ENCODE measurements at places on chromosomes 7 and 10.

DNA sequence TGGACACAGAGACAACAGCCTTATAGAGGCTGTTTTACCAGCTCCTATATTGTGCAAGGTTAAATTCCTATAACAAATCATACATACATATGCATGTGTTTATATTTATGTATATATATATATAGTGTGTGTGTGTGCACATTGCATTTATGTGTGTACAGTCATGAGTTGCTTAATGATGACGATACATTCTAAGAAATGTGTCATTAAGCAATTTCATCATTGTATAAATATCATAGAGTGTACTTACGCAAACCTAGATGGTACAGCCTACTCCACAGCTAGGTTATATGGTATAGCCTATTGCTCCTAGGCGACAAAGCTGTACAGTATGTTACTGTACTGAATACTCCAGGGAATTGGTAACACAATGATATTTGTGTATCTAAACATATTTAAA lies 30.1 kb upstream of the TNKS2 start:
- no peak for DNase-seq

DNA sequence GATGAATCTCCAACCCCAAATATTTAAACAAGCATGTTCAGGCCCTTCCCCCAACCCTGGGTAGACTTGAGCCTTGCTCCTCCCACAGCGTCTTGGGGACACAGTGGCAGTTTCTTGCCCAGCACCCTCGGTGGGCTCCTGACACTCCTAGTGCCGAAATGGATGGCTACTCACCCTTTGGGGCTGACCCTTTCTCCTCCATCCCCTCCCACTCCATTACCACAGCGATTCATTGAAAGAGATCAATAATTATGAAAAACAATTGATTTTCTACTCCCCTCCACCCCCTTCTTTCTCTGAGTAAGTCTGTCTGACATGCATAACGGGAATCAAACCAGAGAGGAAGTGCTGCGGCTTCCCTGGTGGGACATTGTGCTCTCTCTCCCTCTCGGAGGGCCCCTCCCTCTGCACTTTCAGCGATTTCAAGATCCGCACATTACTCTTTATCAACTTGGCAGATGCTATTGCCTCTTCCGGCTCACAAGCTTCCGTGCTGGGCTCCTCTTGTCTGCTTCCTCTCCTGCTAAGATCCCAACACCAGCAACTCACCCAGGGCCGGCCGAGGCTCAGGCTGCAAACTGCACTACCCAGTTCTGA lies 79.0 kb upstream of the PLXNA4 start:
- peak; percentile 27 for DNase-seq

DNA sequence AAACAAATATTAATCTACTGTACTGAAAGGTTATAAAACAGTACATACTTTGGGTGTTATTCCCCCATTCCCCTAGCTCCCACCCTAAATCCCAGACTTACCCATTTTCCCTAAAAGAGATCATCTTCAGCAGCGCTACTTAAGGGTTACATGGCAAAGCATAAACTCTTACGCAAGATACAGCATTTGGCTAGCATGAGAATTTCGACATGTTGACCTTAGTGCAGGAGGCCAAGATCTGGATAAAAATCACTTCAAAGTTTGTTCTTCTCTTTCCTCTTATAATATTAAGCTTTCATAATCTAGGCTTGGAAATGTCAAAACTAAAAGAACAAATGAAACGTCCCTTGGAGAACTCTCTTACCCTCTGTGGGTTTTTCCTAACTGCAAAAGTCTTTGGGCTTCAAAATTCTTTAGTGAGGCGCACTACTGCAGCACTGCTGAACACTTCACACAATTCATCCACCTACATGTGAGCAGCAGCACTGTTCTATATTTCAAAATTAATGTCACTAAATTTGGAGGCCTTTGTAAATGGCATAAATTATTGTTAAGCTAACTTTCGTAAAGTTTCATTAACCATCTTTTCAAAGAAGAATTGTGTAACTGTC lies 59.5 kb upstream of the PDLIM1 start:
- DNase-seq = no peak

- no peak for DNase-seq
These were observed 445.4 kb downstream of the GATA3 start for GRCh38 chr10:8499752-8500390.

- no peak for DNase-seq
These were observed 13.1 kb upstream of the CUX1 start for GRCh38 chr7:101804088-101804963.

DNA sequence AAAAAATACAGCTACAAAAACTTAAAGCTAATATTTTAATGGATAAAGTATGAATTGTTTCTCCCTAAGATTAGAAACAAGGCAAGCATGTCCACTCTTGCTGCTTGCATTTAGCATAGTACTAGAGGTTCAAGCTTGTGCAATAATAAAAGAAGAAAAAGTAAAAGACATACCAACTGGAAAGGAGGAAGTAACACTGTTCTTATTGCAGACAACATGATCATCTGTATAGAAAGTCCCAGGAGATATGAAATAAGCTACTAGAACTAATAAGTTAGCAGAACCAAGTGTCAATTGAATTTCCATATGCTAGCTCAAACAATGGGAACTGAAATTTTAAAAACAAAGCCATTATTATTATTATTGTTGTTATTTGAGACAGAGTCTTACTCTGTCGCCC lies 20.0 kb upstream of the RABGEF1 start:
- no peak for DNase-seq

- no peak for DNase-seq
These were observed 64.3 kb downstream of the MGMT start for GRCh38 chr10:129531195-129531968.

GRCh38 chr10:128017822-128018221 lies 108.4 kb downstream of the MKI67 start:
- no peak for DNase-seq

- peak; percentile 22 for DNase-seq
These were observed 10.4 kb upstream of the FGFR2 start for GRCh38 chr10:121608469-121609190.

DNA sequence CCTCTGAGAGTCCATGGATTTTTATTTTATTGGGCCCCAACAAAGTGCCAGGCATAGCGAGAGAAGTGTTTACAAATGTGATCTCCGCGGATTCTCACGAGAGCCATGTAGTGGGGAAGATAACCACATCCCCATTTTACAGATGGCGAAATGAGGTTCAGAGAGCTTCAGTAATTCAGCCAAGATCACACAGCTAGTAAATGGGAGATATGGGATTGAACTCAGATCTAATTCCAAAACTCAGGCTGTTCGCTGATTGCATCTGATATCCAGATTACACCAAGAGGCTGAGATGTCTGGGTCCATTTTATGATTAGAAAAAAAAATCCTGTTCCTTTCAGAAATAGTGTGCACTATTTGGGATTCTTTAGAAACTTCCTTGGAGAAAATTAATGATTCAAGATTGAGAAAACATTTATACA lies 1.3 kb downstream of the FAS start:
- no peak for DNase-seq

DNA sequence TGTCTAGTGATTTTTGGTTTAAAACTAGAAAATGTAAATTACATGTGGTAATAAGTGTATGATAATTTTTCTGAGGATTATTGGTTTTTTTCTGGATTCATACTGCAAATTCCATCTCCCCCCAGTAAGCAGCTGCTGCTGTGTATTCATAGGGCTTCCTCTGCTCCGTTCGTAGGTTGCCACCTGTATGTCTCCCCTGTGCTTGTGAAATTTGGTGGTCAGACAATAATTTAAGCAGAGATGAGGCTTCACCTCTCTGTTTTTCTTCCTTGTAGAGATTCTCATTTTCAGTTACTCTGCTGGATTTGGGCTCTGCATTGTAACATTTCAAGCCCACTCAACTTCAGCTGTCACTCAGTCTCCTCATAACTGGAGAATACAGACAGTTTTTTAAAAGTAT lies 50.9 kb downstream of the FOXI2 start:
- no peak for DNase-seq

- no peak for DNase-seq
These were observed 180.0 kb upstream of the ANK3 start for GRCh38 chr10:60569681-60570080.

GRCh38 chr7:102400360-102400759 lies 4.2 kb downstream of the PRKRIP1 start:
- no peak for DNase-seq

- DNase-seq = no peak
These were observed 90.9 kb downstream of the COL26A1 start for GRCh38 chr7:101453617-101454016.

- no peak for DNase-seq
These were observed 31.4 kb downstream of the PARP12 start for GRCh38 chr7:140031364-140031763.

DNA sequence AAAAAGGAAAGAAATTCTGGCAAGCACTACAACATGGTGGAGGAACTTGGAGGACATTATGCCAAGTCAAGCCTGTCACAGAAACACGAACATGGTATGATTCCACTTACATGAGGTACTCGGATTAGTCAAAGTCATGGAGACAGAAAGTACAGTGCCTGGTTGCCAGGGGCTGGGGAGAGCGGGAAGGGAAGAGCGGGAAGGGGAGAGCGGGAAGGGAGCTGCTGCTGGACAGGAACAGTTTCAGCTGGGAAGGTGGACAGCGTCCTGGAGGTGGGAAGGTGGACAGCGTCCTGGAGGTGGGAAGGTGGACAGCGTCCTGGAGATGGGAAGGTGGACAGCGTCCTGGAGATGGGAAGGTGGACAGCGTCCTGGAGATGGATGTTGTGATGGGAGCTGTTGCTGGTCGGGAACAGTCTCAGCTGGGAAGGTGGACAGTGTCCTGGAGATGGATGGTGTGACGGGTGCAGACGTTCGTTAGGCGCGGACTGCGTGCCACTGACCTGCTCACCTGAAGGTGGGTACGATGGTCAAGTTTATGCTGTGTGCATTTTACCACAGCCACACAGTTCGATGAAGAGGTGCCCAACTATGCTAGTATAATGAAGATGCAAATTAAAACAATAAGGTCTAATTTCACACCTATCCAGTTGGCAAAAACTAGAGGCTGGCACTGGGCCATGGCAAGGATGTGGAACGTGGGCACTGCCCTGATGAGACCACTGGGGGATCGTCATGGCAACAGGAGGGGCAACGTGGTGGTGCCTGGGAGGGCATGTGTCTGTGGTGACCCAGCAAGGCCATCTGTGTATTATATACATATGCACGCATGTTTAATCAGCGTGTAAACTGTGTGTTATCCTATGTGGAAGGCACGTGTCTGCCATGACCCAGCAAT lies 103.8 kb downstream of the NKX6-2 start:
- no peak for DNase-seq

GRCh38 chr10:34260904-34261303 lies 554.2 kb downstream of the PARD3 start:
- no peak for DNase-seq

DNA sequence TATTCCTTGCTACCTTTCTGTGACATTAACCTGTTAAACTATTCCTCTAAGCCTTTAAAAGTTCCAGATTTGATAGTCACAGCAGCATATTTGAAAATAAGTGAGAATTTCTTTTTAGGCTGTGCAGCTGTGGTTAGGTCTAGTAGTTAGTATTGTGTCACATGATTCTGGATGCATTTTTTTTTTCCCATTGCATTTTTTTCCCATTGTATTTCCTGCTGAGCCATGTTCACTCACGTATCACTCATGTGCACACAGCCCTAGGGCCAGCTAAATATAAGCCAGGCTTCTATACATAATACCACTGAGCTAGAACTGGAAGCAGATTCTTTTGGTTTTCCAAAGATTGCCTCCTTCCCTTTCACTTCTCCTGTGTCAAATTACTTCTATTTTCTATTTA lies 37.4 kb downstream of the DNAJC9 start:
- no peak for DNase-seq

DNA sequence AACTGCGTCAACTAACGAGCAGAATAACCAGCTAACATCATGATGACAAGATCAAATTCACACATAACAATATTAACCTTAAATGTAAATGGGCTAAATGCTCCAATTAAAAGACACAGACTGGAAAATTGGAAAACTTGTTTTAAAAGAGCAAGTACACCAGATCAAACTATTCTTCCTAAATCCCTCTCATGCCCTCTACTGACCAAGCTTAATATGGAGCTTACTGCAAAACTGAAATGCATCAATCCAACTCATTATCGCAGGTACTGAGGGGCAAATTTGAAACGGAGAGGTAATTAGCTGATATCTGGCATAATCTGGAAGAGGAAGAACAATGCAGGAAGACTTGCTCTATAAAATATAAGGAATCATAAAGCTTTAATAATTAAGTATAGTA lies 1223.8 kb downstream of the NXPH1 start:
- DNase-seq = no peak

GRCh38 chr7:158710651-158711102 lies 6.1 kb upstream of the NCAPG2 start:
- no peak for DNase-seq

DNA sequence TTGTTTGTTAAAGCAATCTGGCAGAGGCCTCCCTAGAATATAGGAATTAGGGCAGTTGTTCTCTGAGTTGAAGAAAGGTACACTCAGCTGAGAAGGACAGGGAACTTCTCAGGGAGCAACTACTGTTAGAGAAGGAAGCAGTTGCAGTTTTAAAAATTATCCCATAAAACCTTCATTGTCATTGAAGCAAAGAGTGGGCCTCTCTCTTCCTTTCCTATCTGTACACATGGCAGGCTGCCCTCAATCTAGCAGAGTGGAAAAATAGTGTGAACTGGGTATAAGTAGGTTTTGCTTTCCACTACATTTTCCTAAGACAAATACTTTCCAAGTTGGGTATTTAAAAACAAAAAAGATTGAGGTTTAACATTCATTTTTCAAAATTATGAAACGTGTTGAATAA lies 236.7 kb upstream of the KLF14 start:
- no peak for DNase-seq

DNA sequence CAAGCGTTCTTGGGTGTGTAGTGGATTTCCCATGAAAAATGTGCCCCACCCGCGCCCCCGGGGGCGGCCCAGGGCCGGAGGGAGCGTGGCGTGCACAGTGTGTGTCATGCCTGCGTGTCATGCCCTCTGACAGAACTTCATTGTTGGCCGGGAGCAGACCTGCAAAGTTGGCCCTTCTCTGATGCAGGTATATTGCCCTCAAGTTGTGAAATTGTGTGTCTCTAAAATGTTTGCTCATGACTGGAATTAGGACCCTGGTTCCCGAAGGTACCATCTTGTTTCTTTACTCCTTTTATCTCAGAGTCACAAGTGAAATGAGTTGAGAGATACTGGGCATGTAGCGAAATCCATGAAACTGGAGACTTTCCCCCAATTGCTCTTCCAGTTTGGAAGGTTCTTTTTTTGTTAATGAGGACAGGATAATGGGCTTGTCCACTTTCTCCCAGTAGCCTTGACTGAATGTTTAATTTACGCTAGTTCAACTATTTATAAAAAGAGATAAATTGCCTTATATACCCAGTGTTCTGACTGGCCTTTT lies 26.2 kb downstream of the ADK start:
- DNase-seq = peak; percentile 35

DNA sequence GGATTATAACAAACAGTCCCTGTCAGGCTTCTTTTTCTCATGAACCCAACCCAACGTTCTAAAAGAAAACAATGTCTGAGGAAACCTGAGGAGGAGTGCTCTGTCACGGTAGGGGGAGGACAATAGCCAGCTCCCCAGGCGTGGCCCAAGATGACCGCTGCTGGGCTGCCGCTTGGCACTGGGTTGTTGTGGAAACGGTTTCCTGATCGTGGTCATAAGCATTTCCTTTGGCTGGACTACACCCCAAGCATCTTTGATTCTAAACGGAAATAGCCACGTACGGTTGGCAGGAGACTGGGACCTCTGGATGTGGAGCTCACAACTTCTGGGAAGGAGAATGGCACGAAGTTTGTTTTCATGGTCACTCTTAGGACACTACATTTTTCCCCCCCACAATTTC lies 30.4 kb upstream of the DMBT1 start:
- no peak for DNase-seq
